ENCODE measurements at places on chromosomes 1 and 21. TPM values are rescaled to one million over a fixed set of nuclear protein-coding genes. Genes with fewer than 3 reads are reported as not detected.

DNA sequence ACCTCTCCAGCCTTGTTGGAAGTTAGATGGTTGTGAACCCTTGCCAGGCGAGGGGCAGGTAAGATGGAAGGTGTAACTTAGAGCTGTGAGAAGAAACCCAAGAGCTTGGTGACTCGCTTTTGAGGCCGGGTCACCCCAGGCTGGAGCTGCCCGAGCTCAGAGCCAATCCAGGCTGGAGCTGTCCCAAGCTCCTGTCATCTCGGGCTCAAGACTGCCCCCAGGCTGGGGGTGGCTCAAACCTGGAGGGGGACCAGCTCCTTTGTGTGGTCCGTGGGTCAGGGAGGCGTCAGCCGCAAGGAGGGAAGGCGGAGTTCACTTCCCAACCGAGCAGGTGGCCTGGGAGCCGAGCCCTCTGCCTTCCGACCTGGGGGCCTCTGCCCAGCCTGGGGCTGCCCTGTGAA lies 2.0 kb downstream of the HUNK start:
- DNase-seq: no peak

- DNase-seq: no peak
Observed at GRCh38 chr1:234771642-234772344, 161.8 kb upstream of the IRF2BP2 start.

- no peak for DNase-seq
Observed at GRCh38 chr1:13960375-13960987, 260.5 kb downstream of the PRDM2 start.

DNA sequence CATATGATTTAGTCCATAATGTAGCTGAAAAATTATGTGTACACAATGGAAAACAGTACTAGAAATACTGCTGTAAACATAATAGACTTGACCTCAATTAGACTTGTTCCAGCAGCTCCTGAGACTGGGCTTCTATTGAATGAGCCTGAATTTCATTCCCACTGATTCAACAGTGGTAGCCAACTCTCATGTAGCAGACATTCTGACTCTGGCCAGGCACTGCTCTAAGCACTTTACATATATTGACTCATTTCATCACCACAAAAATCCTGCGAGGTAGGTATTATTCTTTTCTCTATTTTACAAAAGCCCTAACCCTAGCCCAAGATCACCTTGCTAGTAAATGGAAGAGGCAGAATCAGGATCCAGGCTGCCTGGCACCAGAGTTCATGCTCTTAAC lies 12.8 kb upstream of the CTSS start:
- no peak for DNase-seq

- DNase-seq: no peak
Observed at GRCh38 chr1:59258412-59259032, 38.4 kb upstream of the FGGY start.

DNA sequence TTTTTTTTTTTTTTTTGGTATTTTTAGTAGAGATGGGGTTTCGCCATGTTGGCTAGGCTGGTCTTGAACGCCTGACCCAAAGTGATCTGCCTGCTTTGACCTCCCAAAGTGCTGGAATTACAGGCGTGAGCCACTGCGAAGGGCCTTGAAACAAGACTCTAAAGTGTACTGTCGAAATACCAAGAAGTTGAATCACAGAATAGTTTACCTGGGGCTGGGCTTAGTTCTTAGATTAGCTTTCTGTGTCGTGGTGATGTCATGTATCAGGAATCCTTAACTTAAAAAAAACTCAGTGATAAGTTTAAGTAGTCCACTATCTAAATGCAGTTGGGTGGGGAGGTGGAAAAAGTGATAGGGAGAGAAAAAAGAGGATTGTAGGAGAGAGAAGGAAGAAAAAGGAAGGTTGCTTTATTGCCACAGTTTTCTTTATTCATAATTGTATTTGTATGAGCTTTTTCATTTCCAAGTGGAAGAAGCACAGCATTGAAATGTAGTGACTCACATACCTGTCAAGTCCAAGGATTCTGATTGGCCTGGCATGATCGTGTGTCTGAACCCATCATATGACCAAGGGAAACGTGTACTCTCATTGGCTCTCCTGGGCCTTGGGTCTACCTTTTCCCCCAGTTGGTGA lies 13.4 kb downstream of the ITSN1 start:
- no peak for DNase-seq

- no peak for DNase-seq
Observed at GRCh38 chr1:50195205-50195604, 86.5 kb downstream of the ELAVL4 start.

- no peak for DNase-seq
Observed at GRCh38 chr1:4081806-4082711, 182.0 kb upstream of the C1orf174 start.

DNA sequence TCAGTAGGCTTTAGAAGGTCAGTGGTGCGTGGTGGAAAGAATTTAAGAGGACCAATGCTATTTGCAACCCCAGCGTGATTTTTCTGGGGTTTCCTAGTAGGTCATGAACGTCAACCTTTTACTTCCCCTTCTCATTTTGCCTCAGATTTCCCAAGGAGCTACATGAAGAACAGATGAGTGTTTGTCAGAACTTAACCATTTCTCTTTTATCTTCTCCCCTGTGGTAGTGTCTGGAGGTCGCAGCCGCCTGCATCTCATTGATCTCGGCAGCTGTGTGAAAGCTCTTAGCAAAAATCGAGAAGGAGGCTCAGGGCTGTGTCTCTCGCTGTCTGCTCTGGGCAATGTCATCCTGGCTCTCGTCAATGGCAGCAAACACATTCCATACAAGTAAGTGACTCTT lies 491.1 kb downstream of the KIF26B start:
- no peak for DNase-seq

DNA sequence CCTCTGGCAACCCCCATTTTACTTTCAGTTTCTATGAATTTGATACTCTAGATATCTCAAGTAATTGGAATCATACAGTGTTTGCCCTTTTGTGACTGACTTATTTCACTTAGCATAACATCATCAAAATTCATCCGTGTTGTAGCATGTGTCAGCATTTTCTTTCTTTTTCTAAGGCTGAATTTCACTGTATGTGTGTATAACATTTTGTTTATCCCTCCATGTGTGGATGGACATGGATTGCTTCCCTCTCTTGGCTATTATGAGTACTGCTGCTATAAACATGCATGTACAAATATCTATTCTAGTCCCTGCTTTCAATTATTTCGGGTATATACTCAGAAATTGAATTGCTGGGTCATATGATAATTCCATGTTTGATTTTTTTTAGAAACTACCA lies 97.3 kb downstream of the MAP3K21 start:
- no peak for DNase-seq

- DNase-seq: no peak
Observed at GRCh38 chr1:14613926-14614325, 15.4 kb downstream of the KAZN start.

DNA sequence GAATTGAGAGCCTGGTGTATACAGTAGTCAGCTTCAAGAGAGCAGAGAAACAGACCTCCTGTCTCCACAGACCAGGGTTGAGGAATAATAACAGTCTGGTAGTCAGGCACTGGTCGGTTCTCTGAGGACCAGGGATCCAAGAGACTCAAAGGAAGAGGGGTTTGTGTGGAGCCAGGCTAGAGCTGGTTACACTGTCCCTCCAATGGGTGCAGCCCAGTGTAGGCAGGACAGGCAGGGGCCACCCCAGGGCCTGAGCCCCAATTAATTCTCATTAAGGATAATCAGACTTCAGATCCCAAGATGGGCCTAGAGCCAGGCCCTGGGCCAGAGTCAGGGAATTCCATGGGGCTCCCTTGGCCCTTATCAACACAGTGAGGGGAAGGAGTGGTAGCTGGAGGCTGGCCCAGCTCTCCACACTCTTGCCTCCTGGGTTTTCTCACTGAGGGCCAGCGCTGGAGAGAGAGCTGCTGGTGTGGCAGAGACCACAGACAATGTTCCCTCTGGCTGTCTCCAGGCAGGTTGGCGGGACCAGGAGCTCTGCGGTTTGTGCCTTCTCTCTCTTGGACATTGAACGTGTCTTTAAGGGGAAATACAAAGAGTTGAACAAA lies 9.1 kb downstream of the SEMA4A start:
- no peak for DNase-seq

DNA sequence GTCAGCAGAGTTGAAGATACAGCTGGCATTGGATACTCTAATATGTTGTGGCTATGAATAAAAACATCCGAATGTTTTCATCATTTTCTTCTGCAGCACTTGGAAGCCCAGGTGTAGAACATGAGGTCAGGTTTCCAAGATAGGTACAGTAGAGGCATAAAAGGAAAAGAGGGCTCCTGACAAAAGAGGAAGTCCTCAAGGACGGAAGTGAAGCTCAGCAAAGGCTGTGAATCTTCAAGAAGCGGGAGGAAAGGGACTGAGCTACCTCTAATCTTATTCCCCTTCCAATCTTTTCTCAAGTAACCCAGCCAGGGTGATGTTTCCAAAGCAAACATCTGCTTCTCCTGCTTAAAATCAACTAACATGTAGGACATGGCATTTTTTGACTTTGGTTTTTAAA lies 4.4 kb upstream of the PIK3C2B start:
- DNase-seq: no peak

DNA sequence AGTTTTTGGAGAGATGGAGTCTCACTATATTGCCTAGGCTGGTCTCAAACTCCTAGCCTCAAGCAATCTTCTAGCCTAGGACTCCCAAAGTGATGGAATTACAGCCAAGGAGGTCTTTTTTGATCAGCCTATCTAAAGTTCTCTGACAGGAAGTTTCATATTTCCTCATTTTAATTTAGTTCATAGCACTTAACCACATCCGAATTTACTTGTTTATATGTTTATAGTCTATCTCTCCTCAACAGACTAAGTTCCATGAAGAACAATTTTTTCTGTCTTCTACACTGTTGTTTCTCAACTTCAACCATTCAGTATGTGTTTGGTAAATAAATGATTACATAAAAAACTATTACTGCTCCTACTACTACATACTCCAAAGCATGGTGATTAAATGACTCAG lies 47.9 kb downstream of the GON4L start:
- no peak for DNase-seq

GRCh38 chr1:145826030-145826429 lies 2.0 kb downstream of the POLR3C start:
- no peak for DNase-seq

DNA sequence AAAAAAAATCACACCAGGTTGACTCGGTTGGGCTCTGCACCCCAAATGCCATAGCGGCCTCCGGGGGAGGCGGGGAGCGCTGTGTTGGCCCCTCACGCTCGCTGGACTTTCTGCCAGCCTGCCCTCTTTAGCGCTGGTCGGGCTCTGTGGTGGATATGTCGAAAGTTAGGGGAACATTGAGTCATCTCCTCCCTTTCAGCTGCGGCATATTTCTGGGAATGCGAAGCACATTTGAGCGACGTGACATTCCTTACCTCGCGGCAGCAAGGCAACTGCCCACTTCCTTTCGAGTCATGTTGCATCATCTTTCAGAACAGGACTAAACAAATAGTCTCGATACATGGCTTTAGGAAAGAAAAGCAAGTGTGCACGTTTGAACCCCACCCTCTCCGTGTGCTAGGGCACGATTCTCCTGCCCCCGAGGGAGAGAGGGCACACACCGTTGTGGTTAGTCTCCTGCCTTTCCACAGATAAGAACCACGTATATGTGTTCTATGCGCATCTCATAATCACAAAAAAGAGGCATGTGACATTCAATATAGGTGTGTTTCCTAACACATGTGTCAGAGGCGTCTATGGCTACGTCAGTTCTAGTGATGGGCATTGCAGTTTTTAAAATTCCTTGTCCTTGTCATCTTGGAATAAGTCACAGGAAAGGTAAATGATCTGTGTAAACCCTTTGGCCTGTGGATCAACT lies 105.9 kb upstream of the SLC45A1 start:
- DNase-seq: no peak

GRCh38 chr1:119045096-119045746 lies 57.1 kb upstream of the TBX15 start:
- DNase-seq: no peak

DNA sequence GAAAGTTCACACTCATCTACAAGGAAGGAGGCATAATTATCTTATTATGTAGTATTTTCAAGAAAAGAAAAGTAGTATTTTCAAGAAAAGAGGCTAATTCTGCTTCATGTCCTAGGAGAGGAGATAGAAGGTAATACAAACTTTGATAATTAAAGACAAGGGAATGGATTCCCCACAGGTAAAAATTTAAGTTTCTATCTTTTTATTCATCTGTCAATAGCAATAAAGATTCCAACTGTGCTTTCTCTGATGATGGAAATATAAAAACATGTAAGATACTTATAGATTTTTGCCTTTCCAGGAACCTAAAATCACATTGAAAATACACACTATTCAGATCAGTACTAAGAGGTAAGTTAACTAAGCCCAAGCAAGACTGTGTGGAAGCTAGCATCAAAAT lies at the start of gene OR2M2:
Gene OR2M2 (plus strand): TSS at position 301 of the 400 bp plus-strand sequence. CDS start 5,165 bp downstream, outside the sequence.
- DNase-seq: no peak

DNA sequence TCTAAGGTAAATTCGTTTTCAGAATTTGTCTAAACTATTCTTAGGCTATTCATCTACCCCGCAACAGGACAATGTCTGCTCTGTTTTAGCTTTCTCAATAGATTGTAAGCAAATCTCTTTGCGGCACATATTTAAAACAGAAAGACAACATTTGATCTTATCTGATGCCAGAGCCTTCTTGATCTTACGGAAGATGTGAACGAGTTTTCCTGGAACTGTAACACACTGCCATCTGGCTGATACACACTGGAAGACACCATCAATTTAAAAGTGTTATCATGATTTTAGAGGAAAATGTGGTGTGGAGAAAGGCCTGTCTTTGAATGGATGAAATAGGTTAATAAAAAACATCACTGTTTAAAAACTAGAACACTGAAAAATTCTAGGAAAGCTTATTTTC lies 36.1 kb downstream of the COA6 start:
- no peak for DNase-seq

GRCh38 chr1:7770997-7771822 lies at the start of gene VAMP3:
VAMP3 (plus strand) TSS chr1:7771296; CDS start chr1:7771384, 88 bp downstream.
- DNase-seq: peak; percentile 89

DNA sequence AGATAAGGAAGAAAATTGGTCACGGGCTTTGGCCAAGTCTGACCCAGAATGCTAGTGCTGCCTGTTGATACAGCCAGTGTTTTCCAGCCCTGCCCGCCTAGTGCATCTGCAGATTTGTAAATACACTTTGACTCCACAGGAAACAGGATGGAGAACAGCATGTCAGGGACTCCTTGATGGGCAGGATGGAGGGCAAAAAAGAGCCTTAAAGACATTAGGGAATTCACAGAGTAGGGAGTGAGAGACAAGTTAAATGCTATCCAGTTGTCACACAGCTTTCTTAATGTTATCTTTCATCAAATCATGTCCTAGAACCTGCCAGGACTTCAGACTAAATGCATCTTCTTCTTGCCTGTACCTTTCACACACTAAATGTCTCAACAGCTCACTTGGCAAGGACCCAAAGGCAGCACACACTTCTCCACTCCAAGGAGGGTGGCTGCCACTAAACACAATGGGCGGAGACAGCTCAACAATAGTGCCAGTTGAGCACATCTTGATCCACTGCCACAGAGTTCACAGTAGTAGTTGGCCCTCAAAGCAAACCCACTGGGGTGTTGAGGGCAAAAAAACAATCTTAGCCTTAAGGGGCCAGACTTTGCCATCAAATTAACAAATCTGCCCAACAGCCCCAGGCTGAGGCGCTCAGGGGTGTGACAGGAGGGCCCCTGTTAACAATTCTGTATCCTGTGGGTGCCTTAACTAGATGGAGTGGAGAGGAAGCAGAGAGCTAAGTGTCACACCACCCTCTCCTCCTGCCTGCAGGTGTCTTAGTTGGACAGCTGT lies 2.7 kb downstream of the HIVEP3 start:
- no peak for DNase-seq

The KCNE1 gene
- total RNA-seq: 2.2 TPM

The MAEL gene
- not detected for total RNA-seq

The DNASE2B gene
- not detected for total RNA-seq

The BTG2 gene
- total RNA-seq: 191 TPM

The C8B gene
- not detected for total RNA-seq

The THEM4 gene
- total RNA-seq: 26.8 TPM

The NES gene
- 16.0 TPM for total RNA-seq

All from vagina (tissue), 2 donors.